ENCODE measurements at places on chromosomes 4 and X.

DNA sequence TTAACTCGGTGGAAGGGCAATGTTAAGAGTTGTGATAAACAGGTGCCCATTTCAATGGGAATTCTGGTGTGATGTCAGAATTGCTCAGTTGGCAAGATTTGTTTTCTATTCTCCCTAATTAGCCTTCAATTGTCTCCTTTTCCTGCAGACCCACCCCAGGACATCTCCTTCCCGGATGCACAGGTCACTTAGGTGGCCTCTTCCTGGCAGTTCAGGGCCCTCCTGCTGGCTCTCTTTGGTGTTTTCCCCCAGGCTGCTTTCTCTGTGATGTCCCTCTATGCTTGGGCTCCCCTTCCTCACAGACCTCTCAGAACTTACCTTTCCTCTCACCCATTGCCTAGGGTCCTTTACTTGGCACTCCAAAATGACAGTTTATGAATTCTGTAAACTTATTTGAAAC, 126.3 kb downstream of the GPAT3 start:
- no peak for DNase-seq

- DNase-seq = no peak
These were observed 1487.3 kb downstream of the PCDH7 start for GRCh38 chr4:32207456-32207855.

- DNase-seq = no peak
These were observed 891.1 kb upstream of the HS3ST1 start for GRCh38 chr4:12319765-12320164.

- no peak for DNase-seq
These were observed 617.7 kb downstream of the MID1IP1 start for GRCh38 chrX:39418731-39419638.

- DNase-seq = no peak
These were observed 80.3 kb upstream of the NEIL3 start for GRCh38 chr4:177229331-177229730.

DNA sequence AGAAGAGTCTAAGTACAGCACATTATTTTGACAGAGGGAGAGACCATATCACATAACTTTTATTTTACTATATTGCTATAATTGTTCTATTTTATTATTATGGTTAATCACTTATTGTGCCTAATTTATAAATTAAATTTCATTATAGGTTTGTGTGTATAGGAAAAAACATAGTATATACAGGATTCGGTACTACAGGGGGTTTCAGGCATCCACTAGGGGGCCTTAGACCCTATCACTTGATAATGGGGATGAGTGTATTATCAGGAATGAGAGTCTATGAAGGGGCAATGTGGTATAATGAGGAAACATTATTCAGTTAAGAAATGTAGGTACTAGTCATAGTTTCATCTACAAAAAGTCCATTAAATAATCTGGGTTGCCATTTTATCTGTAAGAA, 833.1 kb downstream of the C4orf33 start:
- no peak for DNase-seq

- no peak for DNase-seq
These were observed 43.7 kb downstream of the FRMPD3 start for GRCh38 chrX:107493141-107493540.

DNA sequence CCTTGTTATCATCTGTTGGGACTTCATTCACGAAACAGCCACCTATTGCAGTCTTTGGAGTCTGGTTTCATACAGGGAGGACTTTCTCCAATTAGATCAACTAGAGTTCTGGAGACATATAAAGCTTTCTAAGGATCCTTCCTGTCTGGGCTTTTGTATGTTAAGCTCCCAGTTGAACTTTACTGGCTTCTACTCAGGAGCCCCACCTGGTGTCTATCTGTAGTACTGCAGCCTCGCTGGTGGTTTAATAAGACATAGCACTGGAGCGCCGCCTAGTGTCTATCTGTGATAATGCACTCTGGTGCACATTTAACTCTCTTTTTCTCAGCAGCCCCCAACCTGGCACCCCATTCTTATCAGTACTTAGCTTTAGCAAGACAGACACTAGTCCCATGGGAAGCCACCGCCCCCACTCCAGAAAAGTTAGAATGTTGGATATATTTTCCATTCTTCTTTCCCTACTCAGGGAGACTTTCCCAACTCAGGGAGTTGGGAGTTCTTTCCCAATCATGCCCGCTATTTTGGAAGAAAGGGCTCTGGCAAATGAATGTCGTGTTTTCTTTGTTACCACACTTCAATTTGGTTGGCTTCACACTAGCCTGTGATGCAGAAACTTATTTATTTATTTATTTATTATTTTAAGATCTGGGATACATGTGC, 36.9 kb upstream of the SYTL4 start:
- DNase-seq = peak; percentile 87

DNA sequence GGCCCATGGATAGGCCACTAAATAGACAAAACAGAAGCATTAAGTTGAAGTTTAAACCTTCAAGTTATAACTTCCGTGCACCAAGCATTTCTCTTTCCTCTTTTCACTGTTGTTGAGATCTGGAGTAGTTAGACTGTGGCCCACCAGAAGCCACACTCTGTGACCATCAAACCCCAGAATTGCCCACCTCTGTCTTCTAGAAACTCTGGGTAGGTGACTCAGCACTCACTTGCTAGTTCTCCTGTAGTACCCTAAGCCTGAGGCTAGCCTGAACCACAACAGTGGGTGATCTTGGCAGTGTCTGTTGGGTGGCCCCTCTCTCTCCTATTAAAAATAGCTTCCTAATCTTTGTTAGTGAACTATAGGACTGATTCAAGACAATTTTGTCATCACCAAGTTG, 24.6 kb upstream of the CD40LG start:
- no peak for DNase-seq

- no peak for DNase-seq
These were observed 2.8 kb upstream of the TIFA start for GRCh38 chr4:112288455-112288854.

- DNase-seq = peak; percentile 49
These were observed 35.0 kb downstream of the FBXW7 start for GRCh38 chr4:152500800-152501434.

DNA sequence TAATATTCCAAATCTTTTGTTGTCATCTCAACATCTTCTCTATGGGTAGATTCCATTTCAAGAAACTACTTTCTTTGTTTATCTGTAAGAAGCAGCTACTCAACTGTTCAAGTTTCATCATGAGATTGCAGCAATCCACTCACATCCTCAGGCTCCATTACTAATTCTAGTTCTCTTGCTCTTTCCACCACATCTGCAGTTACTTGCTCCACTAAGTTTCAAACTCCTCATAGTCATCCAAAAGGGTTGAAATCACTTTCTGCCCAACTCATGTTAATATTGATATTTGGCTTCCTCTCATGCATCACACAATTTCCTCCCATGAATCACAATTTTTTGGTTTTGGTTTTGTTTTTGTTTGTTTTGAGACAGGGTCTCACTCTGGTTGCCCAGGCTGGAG, 35.7 kb downstream of the ADH5 start:
- DNase-seq = no peak

DNA sequence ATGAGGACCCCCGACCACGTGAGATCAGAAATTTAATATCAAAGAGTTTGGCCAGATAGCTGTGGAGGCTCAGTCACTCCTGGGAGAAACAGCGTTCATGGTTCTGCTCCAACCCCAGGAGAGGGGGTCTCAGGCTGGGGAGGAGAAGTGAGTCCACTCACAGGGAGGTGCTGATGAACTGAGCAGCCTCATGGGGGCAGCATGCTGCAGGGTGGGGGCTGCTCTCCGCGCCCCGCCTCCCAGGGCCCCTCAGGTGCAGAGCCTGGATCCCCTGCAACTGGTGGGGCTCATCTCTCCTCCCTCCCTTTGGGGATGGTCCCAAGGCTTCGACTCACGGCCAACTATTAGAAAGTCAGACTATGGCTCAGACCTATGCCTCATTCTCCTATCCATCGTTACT, 26.6 kb upstream of the C4orf50 start:
- no peak for DNase-seq

GRCh38 chr4:74635490-74636123, 158.7 kb downstream of the BTC start:
- DNase-seq = no peak

Measured in stimulated activated CD4-positive, alpha-beta T cell treated with anti-CD3 and anti-CD28 coated beads, TNF-alpha, amount 100 ng/mL, for 48 hours (primary cell).